ENCODE measurements at places on chromosomes 5 and 9. TPM values are rescaled to one million over a fixed set of nuclear protein-coding genes. Genes with fewer than 3 reads are reported as not detected.

- H3K4me1 ChIP-seq = no peaks in the 10 kb centered on the region
- no peak for DNase-seq
- H3K36me3 ChIP-seq = no peaks in the 10 kb centered on the region
- H3K4me3 ChIP-seq = no peak overlapping the region
- no peaks in the 10 kb centered on the region for H3K27me3 ChIP-seq
Observed at GRCh38 chr5:3888310-3888709, 292.7 kb downstream of the IRX1 start.

DNA sequence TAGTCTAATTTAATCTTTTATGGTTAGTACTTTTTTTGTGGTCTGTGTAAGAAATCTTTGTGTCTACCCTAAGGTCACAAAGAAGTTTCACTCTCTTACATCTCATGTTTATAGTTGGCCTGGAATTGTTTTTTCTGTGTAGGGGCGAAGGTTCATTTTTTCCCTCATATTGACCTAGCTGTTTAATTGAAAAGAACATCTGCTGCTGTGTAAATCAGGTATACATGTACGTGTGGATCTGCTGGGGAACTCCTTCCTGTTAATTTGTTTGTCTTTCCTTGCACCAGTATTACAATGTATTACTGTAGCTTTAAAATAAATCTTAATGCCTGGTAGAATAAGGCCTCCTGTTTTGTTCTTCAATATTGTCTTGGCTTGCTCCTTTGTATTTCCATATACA is 37.8 kb downstream of the EXOSC2 start:
- no peak overlapping the region for H3K4me3 ChIP-seq
- DNase-seq = no peak
- no peak overlapping the region for H3K27ac ChIP-seq
- no peaks in the 10 kb centered on the region for H3K27me3 ChIP-seq

- no peak for DNase-seq
- H3K27ac ChIP-seq = no peak overlapping the region
- peaks cover 5% of the 10 kb centered on the region for H3K4me1 ChIP-seq
- no peaks in the 10 kb centered on the region for H3K27me3 ChIP-seq
- H3K4me3 ChIP-seq = no peak overlapping the region
Observed at GRCh38 chr5:87231037-87231808, 36.5 kb upstream of the RASA1 start.

DNA sequence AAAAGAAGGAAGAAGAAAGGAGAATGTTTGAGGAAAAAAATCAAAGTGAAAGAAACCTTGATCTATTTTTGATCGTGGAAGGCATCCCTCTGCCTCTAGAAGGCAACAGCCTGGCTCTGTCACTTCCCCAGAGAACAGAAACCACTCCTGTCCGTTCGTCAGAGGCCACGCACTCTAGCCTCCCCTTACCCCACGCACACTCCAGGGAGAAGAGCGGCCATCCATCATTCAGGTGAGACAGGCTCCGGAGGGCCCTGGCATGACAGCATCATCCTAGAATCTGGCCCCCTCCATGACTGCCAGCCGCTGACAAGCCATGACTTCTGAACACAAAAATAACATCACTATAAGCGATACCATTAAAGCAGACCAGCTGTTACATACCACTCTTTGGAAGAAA is 135.8 kb downstream of the ROR2 start:
- no peaks in the 10 kb centered on the region for H3K27me3 ChIP-seq
- H3K4me1 ChIP-seq = no peaks in the 10 kb centered on the region
- H3K4me3 ChIP-seq = no peak overlapping the region

DNA sequence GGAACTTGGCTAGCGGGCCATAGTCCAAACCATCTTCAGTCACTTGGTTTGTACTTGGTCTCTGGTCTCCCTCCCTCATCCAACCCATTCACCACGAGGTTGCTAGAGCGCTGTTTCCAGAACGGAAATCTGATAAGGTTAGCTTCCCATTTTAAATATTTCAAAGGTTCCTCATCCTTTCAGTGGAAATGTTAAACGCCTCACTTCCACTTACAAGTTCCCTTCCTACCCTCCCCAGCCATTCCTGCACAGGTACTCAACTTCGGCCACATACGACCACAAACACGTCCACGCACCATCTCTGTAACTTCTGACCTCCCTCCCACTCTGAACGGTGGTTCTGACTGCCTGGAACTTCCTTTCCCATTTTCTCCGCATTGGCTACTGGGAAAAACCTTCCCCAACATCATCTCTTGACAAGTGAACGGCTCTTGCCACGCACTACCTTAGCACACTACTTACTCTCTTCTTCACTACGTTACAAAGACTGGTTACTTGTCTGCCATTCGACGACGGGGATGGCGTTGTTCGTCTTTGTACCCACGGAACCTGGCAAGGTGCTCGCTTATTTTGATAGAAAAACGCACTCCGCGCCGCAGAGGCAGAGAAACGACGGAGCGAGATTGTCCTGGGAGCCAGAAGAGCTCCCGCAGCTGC is 629 bp downstream of the CCNH start:
- peaks cover 34% of the 10 kb centered on the region for H3K36me3 ChIP-seq
- DNase-seq = no peak
- peak overlapping the region; percentile 98 for H3K27ac ChIP-seq
- no peaks in the 10 kb centered on the region for H3K27me3 ChIP-seq

- no peaks in the 10 kb centered on the region for H3K27me3 ChIP-seq
- no peak overlapping the region for H3K4me3 ChIP-seq
Observed at GRCh38 chr9:106921341-106921899, 58.5 kb downstream of the ZNF462 start.

DNA sequence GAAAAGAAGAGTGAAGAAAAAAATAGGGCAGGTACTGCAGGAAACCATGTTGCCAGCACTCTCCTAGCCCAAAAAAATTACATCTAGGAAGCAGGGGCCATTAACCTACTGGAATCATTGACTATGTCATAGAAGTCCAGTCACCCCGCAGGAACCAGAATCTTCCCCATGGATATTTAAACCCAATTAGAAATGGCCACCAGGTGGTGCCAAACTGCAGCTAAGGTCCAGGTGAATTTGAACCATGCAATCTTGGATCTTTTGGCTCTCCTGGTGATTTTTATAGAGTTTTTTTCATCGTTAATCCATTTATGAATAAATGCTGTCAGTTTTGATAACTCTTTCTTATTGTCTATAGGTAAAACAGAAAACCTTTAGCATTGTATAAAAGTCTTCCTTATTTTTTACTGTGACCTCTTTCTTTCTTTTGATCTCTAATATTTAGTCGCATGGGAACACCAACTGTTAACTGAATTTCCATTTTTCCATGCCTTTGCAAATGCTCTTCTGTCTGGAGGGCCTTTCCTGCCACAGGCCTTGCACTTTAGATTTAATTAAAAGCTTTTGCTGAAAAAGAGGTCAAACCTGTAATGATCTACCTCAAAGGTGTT is 147.5 kb upstream of the FGF10 start:
- H3K36me3 ChIP-seq = no peaks in the 10 kb centered on the region
- H3K27me3 ChIP-seq = no peaks in the 10 kb centered on the region
- DNase-seq = no peak
- no peak overlapping the region for H3K27ac ChIP-seq

GRCh38 chr5:152638996-152639552 is 234.0 kb upstream of the NMUR2 start:
- H3K27ac ChIP-seq = no peak overlapping the region
- H3K36me3 ChIP-seq = no peaks in the 10 kb centered on the region
- no peak for DNase-seq
- H3K4me1 ChIP-seq = no peaks in the 10 kb centered on the region

- no peaks in the 10 kb centered on the region for H3K27me3 ChIP-seq
- H3K36me3 ChIP-seq = no peaks in the 10 kb centered on the region
- H3K4me1 ChIP-seq = no peaks in the 10 kb centered on the region
- H3K4me3 ChIP-seq = no peak overlapping the region
- DNase-seq = no peak
Observed at GRCh38 chr5:41507501-41507900, 2.9 kb downstream of the PLCXD3 start.

Gene PROB1
- total RNA-seq = 1.2 TPM

Gene CCL28
- total RNA-seq = 14.8 TPM

Gene FOXD4L6
- total RNA-seq = not detected

Gene SHOC1
- not detected for total RNA-seq

Gene PTTG1
- 44.5 TPM for total RNA-seq

Gene PCDHGA9
- not detected for total RNA-seq

Gene RGS7BP
- not detected for total RNA-seq

All from CD4-positive, CD25-positive, alpha-beta regulatory T cell (primary cell).